ENCODE measurements at places on chromosomes 4 and X.

- no peak for DNase-seq
Observed at GRCh38 chrX:133980406-133980805, 5.0 kb downstream of the GPC3 start.

GRCh38 chr4:185369731-185370130, 26.0 kb downstream of the LRP2BP start:
- DNase-seq: no peak

DNA sequence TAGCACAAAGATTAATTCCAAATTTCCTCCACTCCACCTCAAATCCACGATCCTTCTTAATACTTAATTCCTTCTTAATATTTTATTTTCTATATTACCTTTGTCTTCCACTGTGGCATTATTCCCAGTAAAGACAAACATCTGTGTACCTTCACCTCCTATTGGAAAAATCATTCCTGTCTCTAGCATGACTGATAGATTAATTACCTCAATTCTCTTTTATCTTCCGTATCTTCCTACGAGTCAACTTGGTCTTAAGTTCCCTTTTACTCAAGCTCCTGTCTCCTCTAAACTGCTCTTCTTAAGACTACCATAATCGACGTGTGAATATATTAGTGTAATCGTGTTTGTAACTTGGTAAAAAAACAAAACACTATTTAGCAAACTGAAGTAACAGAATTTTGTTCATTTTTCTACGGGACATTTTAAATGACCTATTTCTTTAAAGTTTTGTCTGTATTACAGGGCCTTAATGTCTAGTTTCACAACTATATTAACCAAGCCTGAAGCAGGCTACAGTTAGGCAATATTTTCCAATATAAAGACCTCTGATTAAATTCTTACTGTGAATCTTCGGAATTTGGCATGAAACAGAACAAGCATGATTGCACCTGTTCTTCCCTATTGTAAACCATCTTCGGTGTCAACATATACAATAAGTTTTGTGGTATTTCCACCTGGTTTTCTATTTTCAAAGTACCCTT, 1.1 kb upstream of the USP38 start:
- DNase-seq: no peak

- no peak for DNase-seq
Observed at GRCh38 chr4:38615847-38616246, 48.2 kb upstream of the KLF3 start.

- peak; percentile 84 for DNase-seq
Observed at GRCh38 chr4:15702941-15703403, at the start of gene BST1. BST1 (plus strand) TSS chr4:15703065; CDS start chr4:15703145, 80 bp downstream.

GRCh38 chr4:36267486-36268268, 13.7 kb upstream of the DTHD1 start:
- DNase-seq: no peak

- no peak for DNase-seq
Observed at GRCh38 chrX:144801786-144802185, 445.5 kb upstream of the SPANXN1 start.

DNA sequence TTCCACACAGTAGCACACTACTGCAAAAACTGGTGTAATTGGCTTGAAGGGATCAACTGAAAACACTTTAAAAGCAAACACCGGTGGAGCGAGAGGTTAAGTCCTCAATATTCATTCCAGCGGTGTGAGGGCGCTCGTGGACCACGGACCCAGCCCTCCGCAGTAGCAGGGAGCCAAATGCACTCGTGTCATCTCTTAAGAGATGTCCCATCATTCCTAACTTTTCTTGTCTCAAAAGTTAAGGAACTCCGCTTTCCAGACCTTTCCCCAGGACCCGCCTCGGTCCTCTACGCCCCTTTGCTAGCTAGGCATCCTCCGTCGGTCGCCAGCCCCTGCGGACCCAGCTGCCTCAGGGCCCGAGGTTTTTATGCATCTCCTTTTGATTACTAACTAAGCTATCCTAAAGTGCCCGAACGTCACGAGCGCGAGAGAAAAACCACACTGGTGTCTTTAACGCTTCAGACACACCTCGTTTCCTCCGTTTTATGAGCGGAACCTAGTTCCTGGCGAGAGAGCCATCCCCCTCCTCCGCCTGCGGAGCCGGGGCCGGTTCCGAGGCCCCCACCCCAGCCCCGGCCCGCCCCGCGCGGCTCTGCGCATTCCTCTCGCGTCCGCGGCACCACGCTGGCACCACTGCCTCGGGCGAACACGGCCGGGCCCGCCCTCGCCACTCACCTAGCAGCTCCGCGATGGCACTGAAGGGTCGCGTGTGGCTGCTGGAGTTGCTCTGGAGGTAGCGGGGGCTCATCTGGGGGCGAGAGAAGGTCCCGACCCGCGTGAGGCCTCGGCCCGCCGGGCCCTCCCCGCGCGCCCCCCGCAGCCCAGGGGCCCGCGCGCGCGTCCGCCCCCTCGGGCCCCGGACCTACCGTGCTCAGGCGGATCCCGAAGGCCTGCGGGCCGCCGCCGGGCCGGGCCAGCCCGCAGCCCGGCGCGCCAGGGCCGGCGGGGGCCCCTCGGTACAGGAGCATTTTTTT, 723 bp downstream of the MORC4 start:
- peak; percentile 71 for DNase-seq

- DNase-seq: no peak
Observed at GRCh38 chr4:122205687-122206086, 53.6 kb downstream of the BLTP1 start.

DNA sequence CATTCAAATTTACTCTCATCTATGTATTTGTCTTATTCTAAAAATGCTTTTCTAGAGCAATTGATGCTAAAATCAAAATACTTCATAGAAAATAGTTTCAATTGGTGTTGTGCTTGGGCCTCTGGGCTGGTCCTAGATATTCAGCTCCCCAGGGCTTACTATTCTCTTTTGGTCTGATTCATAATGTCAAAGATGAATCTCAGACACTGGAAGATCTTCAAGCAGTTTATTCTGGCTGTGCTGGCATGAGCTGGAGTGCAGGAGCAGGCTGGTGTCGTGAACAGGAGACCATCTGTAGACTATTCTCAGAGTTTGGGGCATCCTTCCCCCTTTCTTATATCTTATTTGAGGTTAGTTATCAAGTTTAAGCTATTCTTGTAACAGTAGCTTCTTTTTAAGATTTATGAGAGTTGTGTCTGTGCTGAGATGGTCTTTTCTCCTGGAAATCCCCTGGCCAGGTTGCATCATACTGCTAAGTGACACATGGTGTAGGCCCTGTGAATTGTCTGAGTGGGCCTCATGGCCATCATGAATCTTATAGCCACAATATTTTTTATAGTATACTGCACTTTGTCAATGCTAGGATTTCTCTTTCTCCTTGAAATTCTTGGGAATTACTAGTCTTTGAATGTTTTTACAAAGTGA, 1624.0 kb upstream of the IGFBP7 start:
- DNase-seq: no peak

DNA sequence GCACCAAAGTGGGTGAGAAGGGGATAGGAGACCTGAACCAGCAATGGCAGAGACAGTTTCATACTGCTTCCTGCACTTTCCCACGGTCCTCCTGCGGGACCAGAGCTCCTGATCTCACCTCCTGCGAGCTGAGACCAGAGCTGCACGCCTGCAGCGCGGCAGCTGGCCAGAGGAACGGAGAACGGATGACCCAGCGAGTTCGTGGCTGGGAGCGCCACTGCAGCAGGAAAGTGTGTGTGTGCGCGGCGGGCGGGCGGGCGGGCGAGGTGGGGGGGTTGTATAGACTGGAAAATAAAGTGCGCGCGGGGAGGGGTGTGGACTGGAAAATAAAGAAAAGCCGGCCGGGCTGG, 16.5 kb downstream of the MCF2 start:
- DNase-seq: no peak

- no peak for DNase-seq
Observed at GRCh38 chr4:152460488-152460887, 75.4 kb downstream of the FBXW7 start.

GRCh38 chr4:56261027-56261426, 126.3 kb downstream of the AASDH start:
- DNase-seq: no peak

GRCh38 chr4:86831262-86832130, 17.7 kb downstream of the SLC10A6 start:
- no peak for DNase-seq

DNA sequence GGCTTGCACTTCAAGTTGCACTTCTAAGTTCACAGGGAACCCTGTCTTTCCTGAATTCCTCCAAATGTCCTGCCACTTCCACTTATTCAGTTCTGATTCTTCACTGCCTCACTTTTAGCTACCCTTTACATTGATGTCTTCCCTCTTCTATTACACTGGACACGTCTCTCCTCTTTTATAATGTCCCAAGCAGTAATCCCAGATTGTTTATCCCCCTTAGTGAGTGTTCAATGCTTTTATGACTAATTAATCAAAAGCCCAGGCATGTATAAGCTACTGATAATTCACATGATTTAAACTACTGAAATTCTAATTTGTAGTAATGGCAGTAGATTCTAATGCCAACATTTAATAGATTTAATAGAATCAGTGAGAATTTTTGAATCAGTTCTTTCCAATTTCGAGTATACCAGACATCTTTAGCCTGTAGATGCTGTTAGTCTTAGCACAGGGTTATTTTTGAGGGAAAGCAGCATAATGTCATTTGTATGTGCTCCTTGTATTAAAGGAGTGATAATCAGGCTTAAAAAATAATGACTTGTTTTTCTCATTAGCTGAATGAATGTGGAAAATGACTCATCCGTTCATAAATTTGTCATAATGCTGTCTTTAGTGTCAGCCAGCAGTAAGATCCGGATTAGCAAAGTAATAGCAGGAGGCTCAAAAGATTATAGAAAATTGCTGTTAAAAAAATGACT, 703.1 kb downstream of the CENPC start:
- DNase-seq: no peak

DNA sequence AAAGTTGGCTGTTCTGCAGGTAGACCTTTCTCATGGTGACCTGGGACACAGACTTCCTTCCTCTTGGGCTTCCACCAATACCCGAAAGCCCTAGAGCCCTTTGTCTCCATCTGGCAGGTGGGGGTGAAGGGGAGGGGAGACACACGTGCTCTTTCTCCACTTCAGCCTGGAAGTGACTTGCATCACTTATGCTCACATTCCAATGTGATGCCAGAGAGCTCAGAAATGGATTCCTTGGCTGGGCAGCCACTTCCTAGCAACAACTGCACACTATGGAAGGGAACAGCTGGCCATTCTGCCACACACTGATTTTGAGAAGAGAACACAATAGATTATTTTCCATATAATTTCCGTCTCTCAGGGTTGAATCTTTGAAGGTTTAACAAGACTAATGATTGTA, 36.3 kb downstream of the C4orf51 start:
- DNase-seq: no peak

DNA sequence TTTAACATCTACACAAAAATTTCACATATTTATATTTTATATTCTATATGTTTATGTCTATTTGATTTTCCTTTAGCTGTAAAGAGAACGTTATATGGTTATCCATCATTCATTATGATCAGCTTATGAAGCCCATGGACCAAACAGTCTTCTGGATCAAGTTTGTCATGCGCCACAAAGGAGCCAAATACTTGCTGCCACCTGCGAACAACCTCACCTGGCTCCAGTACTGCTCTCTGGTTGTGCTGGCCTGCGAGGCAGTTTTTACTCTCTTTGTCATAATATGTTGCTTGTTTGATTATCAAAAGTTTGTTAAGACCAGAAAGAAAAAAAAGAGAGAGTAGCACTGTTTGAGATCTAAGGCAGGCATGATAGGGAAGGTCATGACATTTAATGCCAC, 38.2 kb downstream of the UGT2B7 start:
- DNase-seq: no peak

DNA sequence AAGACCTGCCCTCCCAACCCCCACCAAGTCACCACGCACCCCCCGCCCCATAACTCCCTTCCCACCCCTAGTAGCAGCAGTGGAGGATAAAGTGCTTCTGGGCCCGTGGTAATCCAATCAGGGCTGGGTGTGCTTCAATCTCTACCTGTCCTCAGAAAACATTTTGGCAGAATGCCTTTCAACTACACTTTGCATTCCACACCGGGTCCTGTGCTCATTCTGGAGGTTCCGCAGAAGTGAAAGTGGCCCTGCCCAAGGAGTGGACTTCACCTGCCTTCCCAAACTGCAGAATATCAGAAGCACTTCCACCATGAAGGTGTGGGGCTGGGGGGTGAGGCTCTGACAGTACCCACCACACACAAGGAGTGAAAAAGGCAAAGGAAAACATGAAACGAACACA, 322.3 kb downstream of the DHX15 start:
- no peak for DNase-seq

GRCh38 chr4:57195622-57196021, 85.4 kb upstream of the IGFBP7 start:
- no peak for DNase-seq

DNA sequence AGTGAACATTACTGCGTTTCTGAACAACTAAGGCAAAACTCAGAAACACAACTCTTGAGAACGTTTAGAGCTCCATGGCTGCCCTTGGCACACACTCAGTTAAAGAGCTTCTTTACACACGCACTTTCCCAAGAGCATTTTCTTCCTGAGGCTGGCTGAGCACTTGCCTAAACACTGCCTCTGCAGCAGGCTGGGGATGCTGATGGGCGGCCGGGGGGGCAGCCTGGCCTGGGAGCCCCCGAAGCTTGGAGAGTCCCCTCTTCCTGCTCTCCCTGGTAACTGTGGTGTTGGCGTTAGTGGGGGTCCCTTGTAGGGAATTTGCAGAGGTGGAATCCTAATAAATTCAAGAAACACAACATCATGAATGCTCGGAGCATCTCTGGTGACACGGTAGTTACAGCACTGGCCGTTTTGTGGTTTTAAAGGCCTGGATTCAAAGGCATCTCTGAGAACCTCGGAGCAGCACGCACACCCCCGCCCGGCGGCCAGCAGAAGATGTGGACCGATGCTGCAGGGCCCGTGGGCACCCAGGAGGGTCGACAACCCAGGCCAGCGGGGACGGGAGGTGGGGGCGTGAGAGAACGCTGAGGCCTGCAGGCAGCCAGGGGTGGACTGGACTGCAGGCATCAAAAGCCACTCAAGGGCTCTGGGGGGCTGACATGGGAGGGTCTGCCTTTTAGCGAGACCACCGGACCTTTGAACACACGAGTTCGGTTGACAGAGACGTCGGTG, 45.4 kb downstream of the FGFRL1 start:
- peak; percentile 42 for DNase-seq

DNA sequence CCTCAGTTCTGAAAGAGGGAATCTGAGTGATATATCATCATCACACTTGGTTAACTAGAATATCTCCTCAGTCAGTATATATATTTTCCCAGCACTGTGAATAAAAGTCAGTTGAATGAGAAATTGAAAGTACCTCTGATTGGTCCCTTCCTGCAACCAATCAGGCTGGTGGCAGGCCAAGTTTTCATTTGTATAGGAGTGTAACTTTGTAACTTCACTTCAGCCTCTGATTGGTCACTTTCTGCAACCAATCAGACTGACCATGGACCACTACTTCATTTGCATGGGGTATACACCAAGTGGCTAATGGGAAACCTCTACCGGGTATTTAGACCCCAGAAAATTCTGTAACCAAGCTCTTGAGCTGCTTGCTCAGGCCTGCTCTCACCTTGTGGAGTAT, 2.0 kb upstream of the PGK1 start:
- DNase-seq: no peak

- DNase-seq: no peak
Observed at GRCh38 chr4:152448038-152448707, 87.7 kb downstream of the FBXW7 start.

DNA sequence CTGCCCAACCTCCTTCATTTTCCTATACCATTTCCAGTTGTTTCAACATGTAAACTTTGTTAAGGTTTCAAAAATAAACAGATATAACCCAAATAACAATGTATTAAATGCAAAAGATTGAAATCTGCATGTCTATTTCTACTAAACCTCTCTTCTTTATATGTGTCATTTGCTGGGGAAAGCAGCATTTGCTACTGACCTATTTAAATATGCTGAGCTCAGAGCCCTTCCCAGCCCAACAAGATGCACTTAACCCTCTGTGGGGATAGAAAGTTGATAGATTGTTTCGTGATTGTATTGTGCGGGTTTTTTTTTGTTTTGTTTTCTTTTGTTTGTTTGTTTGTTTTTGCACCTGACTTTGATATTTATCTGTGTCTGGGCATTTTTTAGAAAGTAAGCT, 139.5 kb downstream of the UCHL1 start:
- no peak for DNase-seq
